ENCODE measurements at places on chromosomes 4 and X. TPM values are rescaled to one million over a fixed set of nuclear protein-coding genes. Genes with fewer than 3 reads are reported as not detected.
A peak's percentile ranks its signal among the peaks of the same experiment; 100 is the strongest.

CUL4B gene
- total RNA-seq, result 46.7 TPM

CTAG1A gene
- total RNA-seq, result not detected

AFM gene
- total RNA-seq, result not detected

NKX3-2 gene
- 4.0 TPM for total RNA-seq

SLC7A11 gene
- 18.7 TPM for total RNA-seq

HS3ST1 gene
- 0.37 TPM for total RNA-seq

TMEM31 gene
- 2.0 TPM for total RNA-seq

CT45A10 gene
- not detected for total RNA-seq

F8A2 gene
- not detected for total RNA-seq

CENPVL2 gene
- 1.6 TPM for total RNA-seq

DNA sequence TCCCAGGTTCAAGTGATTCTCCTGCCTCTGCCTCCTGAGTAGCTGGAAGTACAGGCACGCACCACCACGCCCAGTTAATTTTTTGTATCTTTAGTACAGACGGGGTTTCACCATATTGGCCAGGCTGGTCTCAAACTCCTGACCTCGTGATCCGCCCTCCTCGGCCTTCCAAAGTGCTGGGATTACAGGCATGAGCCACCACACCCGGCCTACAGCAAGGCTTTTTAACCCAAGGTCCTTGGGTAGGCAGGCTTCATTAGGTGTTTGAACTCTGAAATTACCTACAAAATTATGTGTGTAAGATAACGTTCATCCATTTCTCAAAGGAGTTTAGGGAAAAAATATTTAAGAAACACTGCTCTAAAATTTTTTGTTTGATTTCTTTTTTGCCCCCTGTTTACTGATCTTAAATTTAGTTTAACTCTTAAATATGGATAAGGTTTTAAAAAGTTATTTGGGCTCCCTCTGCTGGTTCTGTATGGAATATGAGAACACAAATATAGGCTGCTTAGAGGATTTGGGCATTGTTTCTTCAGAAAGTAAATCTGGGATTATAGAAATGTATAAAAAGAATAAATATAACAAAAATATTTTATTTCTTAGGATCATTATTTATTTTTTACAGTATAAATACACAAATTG lies 92.8 kb downstream of the CBR4 start:
- H3K4me3 ChIP-seq, result no peak overlapping the region
- H3K4me1 ChIP-seq, result no peaks in the 10 kb centered on the region
- H3K27ac ChIP-seq, result no peak overlapping the region
- no peaks in the 10 kb centered on the region for H3K36me3 ChIP-seq

- H3K36me3 ChIP-seq, result no peaks in the 10 kb centered on the region
- H3K4me1 ChIP-seq, result peaks cover 7% of the 10 kb centered on the region
- H3K27ac ChIP-seq, result no peak overlapping the region
- DNase-seq, result no peak
- H3K4me3 ChIP-seq, result no peak overlapping the region
Measured at GRCh38 chr4:105061136-105061696, 85.5 kb upstream of the TET2 start.

GRCh38 chrX:1059576-1060561 lies 152.6 kb downstream of the CRLF2 start:
- peaks cover 5% of the 10 kb centered on the region for H3K36me3 ChIP-seq
- no peak overlapping the region for H3K27ac ChIP-seq
- DNase-seq, result no peak
- H3K27me3 ChIP-seq, result peaks cover 11% of the 10 kb centered on the region

- H3K27ac ChIP-seq, result no peak overlapping the region
- no peaks in the 10 kb centered on the region for H3K4me1 ChIP-seq
- no peaks in the 10 kb centered on the region for H3K27me3 ChIP-seq
- H3K4me3 ChIP-seq, result no peak overlapping the region
- DNase-seq, result no peak
- no peaks in the 10 kb centered on the region for H3K36me3 ChIP-seq
Measured at GRCh38 chr4:187887906-187888305, 107.7 kb upstream of the ZFP42 start.

GRCh38 chrX:13535376-13536165 lies 33.8 kb upstream of the EGFL6 start:
- H3K27me3 ChIP-seq, result no peaks in the 10 kb centered on the region
- no peak for DNase-seq
- no peaks in the 10 kb centered on the region for H3K36me3 ChIP-seq
- H3K27ac ChIP-seq, result no peak overlapping the region

DNA sequence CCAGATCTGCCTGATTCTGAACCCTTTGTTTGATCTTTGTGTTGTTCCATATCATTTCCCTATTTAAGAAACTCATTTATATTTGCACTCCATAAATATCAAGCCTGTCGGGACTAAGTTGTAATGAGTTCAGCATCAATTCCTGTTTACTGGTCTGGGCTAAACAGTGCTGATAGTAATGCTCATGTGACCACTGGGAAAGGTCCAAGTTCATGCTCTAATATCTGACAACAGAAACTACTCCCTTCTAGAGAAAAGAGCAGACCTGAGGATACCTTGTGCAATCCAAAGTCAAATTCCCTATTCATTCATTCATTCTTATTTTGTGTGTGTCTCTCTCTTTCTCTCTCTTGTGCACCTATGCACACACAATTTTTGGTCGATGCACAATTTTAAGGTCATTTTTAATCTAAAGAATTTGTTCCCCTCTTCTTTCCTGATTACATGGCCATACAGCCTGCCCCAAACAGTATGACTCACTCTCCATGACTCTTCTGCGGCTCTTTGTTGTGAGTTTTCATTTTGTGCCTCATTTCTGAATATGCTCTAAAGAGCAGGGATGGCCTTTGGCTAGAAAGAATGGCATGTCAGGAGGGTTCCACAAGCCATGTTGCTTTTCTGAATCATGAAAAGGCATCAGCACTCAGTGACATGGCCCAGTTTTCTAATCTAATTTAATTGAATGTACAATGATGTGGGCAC lies 664.3 kb downstream of the RPA4 start:
- no peak for DNase-seq
- H3K27me3 ChIP-seq, result no peaks in the 10 kb centered on the region
- H3K36me3 ChIP-seq, result no peaks in the 10 kb centered on the region
- H3K4me1 ChIP-seq, result peaks cover 6% of the 10 kb centered on the region
- peak overlapping the region; percentile 85 for H3K27ac ChIP-seq

GRCh38 chrX:68660746-68661145 lies 13.3 kb downstream of the STARD8 start:
- no peak for DNase-seq
- H3K36me3 ChIP-seq, result peaks cover 4% of the 10 kb centered on the region
- no peak overlapping the region for H3K4me3 ChIP-seq
- H3K27me3 ChIP-seq, result no peaks in the 10 kb centered on the region
- H3K27ac ChIP-seq, result no peak overlapping the region

DNA sequence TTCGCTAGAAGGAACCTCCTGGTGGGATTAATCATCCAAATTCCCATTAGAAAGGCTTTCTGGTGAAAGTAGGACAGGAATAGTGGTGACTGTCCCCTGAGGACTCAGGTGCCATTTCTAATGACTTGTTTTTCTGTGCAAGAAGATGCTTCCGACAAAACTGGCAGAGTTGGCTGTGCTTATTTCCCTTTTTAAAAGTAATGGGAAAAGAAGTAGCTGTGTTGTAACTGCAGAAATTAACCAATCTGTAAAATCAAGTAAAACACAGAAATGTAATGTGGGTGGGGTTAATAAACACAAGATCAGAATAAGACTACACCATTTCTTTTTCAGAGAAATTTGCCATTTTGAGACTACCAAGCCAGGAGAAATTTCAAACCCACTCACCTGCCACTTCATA lies 55.0 kb upstream of the FAM9B start:
- H3K4me1 ChIP-seq, result no peaks in the 10 kb centered on the region
- no peak for DNase-seq
- H3K27me3 ChIP-seq, result no peaks in the 10 kb centered on the region
- no peaks in the 10 kb centered on the region for H3K36me3 ChIP-seq
- no peak overlapping the region for H3K4me3 ChIP-seq

DNA sequence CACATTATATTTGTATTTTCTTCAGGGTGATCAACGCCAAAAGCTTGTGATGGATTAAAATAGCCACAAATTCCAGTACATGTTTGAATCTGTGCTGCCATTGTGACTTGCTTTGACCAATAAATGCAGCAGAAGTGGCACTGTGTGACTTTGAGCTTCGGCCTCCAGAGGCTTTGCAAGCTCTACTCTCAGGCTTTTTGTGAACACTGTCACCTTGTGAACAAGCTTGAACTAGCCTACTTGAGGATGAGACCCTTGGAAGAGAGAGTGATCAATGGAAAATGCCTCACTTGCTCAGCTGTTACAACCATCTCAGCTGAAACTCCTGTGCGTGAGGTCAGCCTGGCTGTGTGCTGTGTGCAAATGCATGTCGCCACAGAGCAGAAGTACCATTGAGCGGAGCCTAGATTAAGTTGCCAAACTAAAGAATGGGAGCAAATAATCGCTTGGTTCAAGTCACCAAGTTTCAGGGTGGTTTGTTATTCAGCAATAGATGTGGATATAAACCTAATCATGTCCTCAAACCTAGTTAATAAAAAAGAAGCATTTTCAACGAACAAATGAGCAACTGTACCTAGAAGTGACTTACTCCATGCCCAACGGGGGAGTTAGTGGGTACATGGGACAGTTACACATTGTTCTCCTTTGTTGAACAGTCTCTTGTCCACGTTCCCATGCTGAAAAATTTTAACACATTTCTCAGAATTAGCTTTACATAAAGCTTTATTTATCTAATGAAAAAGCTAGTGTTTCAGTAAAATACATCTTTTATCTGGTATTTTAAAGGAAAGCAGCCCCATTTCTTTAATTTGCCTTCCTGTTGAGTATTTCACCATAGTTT lies 23.5 kb downstream of the NOA1 start:
- H3K27me3 ChIP-seq, result no peaks in the 10 kb centered on the region
- H3K27ac ChIP-seq, result no peak overlapping the region
- H3K4me3 ChIP-seq, result no peak overlapping the region
- no peak for DNase-seq
- peaks cover 4% of the 10 kb centered on the region for H3K4me1 ChIP-seq

DNA sequence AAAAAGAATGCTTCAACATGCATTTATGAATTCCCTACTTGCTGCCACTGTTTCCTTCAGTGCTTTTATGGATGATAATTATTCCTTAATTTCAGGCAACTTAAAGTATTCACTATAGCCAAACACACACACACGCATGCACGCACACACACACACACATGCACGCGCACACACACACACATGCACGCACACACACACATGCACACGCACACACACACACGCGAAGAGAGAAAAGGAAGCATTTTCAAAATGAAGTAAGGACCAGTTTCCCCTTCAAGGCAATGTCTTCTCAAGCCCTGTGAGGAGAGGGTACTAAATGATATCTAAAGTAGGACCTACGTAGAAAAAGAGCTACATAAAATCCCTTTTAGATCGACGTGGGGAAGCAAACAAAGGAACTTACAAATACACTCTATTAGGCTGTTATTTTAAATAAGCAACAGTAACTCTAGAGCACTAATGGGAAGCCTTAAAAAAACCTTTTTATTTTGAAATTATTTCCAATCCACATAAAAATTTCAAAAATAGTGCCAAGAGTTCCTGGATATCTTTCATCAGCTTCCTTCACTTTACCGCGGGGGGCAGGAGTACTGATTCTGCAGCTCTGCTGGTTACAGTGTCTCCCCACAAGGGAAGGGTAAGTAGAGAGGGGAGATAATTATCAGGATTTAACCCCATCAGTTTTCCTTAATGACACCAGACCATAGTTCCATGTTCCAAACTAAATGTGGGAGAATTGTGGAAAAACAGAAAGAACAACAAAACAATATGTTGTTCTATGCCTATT lies 13.7 kb downstream of the IRF2 start:
- no peak overlapping the region for H3K27ac ChIP-seq
- DNase-seq, result no peak
- peaks cover 26% of the 10 kb centered on the region for H3K4me1 ChIP-seq
- peaks cover 5% of the 10 kb centered on the region for H3K36me3 ChIP-seq
- H3K4me3 ChIP-seq, result no peak overlapping the region
- no peaks in the 10 kb centered on the region for H3K27me3 ChIP-seq

DNA sequence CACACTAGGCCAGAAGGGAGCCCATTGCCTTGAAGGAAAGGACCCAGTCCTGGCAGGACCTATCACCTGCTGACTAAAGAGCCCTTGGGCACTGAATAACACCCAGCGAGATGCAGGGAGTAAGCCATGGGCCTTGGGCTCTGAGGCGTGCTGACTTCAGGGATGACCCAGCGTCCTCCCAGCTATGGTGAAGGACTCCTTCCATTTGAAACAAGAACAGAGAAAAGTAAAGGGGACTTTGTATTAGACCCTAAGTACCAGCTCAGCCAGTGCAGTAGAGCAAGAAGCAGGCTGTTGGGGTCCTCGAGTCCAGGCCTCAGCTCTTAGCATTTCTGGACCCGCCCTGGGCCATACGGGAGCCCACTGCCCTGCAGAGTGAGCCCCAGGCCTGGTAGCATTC lies 5.1 kb downstream of the ETDA start:
- H3K36me3 ChIP-seq, result peaks cover 7% of the 10 kb centered on the region
- H3K4me3 ChIP-seq, result no peak overlapping the region
- no peaks in the 10 kb centered on the region for H3K4me1 ChIP-seq
- no peak overlapping the region for H3K27ac ChIP-seq
- no peaks in the 10 kb centered on the region for H3K27me3 ChIP-seq

- no peaks in the 10 kb centered on the region for H3K36me3 ChIP-seq
- no peak overlapping the region for H3K4me3 ChIP-seq
- H3K27me3 ChIP-seq, result no peaks in the 10 kb centered on the region
Measured at GRCh38 chr4:74237425-74237966, 70.8 kb upstream of the EPGN start.

DNA sequence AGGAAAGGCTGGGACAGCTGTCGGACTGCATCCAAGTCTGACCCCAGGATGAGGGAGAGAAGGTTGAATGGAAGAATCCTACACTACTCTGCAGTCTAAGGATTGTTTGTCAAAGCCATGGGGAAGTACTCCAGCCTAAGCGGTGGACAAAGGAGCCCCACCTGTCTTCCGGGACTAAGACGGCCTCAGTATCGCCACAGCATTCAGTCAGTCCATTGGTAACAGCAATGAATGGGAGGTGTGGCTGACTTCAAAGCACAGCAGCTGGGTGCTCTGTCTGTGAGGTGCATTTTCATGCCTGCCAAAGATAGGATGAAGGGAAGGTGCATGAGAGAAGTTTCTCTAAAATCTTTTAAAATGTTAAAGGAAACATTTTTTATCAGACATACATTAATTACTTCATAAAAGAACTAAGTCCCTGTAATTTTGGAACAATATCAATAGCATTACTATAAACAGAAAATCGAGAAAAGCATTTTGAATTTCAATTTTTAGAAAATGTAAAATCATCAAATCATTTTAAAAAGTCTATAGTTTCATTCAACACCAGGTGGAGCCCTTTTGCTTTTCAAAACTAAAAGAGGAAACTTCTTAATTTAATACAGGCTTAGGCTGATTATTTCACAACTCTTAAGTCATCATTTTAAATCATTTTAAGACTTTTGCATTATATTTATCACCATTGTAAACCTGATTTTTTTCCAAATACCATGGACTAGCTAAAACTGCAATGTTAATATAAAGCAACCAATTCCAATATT lies 27.6 kb upstream of the INTU start:
- peaks cover 4% of the 10 kb centered on the region for H3K27me3 ChIP-seq
- peaks cover 9% of the 10 kb centered on the region for H3K4me1 ChIP-seq
- peak overlapping the region; percentile 91 for H3K27ac ChIP-seq
- peak overlapping the region; percentile 53 for H3K4me3 ChIP-seq
- H3K36me3 ChIP-seq, result no peaks in the 10 kb centered on the region

GRCh38 chr4:154529728-154530519 lies 20.3 kb downstream of the PLRG1 start:
- peaks cover 3% of the 10 kb centered on the region for H3K27me3 ChIP-seq
- DNase-seq, result no peak
- no peak overlapping the region for H3K4me3 ChIP-seq

Data from neural crest cell (in vitro differentiated cells).